ENCODE measurements at places on chromosomes 12 and 14.

DNA sequence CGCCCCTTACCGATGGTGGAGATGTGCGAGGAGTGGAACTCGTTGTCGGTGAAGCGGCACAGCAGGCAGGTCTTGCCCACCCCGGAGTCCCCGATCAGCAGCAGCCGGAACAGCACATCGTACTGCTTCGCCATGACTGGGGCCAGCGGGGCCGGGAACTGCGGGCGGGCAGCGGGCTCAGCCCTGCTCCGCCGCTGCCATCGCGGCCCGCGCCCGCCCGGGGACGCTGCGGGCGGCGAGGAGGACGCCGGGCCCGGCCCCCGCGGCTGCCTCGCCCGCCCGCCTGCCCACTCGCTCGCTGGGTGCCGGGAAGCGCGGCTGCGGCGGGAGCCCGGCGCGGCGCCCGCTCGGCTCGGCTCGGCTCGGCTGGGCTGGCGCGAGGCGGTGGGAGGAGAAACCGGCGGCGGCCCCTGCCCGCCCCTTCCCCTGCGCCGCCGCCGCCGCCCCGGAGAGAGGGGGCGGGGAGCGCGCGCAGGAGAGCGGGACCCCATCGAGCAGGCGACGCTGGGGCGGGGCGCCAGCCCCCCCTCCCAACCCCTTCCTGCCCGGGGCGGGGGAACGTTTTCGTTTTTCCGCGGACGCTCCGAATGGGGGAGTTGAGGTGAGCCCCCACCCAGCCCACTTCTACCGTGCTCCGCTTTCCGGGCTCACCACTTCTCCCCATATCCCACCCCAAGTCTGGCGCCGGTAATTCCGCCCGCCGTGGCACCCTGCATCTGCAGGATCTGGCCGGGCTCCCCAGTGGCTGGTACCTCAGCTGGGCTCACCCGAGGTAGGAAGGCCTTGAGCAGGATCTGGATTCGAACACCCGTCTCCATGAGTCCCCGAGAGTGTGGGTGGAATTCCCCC, at the start of gene RAB15:
RAB15 (minus strand) TSS at position 394 of the 849 bp plus-strand sequence; CDS start at position 134, 260 bp downstream.
- DNase-seq = peak; percentile 41

- DNase-seq = peak; percentile 68
Observed at GRCh38 chr12:25386831-25387731, 136.4 kb upstream of the KRAS start.

DNA sequence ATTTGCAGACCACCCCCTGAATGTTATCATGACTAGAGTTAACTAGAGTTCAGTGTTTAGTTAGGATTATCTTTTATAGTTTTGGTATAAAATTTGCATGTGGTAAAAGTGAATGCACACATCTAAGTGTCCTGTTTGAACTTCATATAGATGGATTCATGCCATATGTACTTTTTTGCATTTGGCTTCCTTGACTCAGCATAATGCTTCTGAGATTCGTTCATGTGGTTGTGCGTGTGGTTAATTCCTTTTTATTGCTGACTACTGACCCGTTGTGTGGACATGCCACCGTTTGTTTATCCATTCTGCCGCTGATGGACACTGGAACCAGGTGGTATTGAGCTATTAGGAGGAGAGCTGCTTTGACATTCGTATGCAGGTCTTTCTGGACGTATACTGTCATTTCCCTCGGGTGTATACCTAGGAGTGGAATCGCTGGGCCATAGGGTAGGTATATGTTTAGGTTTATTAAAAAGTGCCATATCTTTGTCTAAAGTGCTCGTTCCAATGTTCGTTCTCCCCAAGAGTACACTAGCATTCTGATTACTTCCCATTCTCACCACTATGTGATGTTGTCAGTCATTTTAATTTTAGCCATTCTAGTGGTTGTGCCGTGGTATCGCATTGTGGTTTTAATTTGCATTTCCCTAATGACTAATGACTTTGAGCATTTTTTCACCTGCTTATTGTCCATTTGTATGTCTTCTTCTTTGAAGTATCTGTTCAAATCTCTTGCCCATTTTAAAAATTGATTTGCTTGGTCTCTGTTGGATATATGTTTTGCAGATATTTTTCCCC, 37.7 kb downstream of the RIN3 start:
- DNase-seq = no peak

DNA sequence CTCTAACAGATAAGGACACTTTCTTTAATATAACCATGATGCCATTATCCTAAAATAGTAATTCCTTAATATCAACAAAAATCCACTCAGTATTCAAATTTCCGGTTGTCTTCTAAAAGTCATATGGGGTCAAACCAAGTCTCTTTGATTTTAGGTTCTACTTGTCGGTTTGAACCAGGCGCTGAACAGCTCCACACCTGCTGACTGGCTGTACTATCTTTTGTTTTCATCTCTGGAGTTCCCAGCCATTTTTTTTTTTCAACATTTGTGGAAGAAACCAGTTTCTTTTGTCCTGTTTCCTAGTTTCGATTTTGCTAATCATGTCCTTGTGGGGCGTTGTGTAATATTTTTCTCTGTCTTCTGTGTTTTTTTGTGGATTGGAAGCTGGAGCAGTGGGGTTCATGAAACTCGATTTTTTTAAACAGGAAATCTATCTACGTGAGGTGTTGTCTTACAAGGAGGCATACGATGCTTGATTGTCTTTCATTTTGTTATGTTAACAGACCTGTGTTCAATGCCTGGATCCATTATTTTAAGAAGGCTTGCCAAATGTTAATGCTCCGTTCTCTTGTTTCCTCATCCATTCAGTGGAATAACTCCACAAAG, 50.2 kb downstream of the FZD10 start:
- DNase-seq = no peak

- peak; percentile 45 for DNase-seq
Observed at GRCh38 chr14:76924371-76925096, 98.3 kb downstream of the LRRC74A start.

DNA sequence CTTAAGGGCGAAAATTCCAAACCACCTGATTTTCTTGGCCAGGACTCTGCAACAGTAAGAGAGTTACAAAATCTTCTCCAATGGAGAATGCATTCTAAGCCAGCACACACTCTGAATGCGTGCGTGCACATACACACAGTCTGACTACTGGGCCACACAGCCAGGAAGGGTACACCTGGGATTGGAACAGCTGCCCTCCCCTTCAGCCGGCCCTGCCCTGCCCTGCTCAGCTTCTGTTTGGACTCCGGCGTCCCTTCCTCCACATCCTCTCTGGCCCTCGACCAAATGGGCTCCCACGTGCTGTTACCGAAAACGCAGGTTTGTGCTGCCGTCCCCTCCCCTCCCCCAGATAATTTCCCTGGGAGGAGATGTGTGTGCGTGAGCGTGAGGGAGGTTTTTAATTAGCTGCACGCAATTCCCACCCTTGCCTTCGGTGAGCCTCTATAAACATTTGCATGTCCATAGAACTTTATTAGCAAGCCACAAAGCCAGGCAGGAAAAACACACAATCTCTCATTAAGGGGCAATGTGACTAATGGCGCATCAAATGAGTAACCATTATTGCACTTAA, 43.0 kb downstream of the CCNK start:
- DNase-seq = no peak

Measured in stimulated activated CD4-positive, alpha-beta T cell treated with anti-CD3 and anti-CD28 coated beads, Interleukin-2, amount 100 ng/mL, for 24 hours (primary cell).